ENCODE measurements at places on chromosomes 11 and 22.

DNA sequence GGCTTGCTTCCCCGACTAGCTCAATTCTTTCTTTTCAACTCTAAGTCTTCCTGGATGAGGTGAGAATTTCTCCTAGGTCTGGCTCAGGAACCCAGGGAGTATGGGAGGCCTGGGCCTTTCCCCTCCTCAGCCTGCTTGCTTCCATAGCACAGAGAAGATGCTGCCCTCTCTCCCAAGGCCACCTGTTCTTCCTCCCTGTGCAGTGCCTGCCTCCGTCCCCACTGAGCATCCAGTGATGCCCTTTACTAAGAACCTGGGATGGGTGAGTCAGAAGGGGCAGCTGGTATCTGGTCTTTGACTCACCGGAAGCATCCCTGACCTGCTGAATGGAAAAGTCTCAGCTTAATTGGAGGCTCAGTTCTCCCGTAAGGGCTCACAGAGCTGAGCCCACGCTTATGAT is 607.9 kb downstream of the BUD13 start:
- no peak for DNase-seq

- DNase-seq = no peak
These were observed 123.8 kb downstream of the LARGE1 start for GRCh38 chr22:33796494-33796893.

DNA sequence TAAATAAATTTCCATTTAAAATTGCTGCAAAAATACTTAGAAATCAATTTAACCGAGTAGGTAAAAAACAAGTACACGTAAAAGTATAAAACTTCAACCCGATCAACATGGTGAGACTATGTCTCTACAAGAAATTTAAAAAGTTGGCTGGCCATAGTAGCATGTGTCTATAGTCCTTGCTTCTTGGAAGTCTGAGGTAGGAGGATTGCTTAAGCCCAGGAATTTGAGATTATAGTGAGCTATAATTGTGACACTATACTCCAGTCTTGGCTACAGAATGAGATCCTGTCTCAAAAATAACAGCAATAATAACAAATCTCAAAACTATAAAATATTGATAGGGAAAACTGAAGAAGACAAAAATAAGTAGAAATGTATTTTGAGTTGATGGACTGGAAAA is 11.1 kb downstream of the CASP4 start:
- no peak for DNase-seq

GRCh38 chr11:126154691-126155090 is 56.8 kb downstream of the RPUSD4 start:
- DNase-seq = no peak

Measured in stimulated activated CD4-positive, alpha-beta T cell treated with anti-CD3 and anti-CD28 coated beads, TNF-alpha, amount 100 ng/mL, for 1 hour (primary cell).